Activated T-cell treated with anti-CD3 and anti-CD28 coated beads for 24 hours (primary cell): ENCODE measurements at places on chromosomes 12 and 14.

GRCh38 chr12:48973941-48974673 lies 2.6 kb upstream of the WNT10B start:
- no peak for DNase-seq

GRCh38 chr14:73386342-73386741 lies 72.0 kb downstream of the NUMB start:
- no peak for DNase-seq

DNA sequence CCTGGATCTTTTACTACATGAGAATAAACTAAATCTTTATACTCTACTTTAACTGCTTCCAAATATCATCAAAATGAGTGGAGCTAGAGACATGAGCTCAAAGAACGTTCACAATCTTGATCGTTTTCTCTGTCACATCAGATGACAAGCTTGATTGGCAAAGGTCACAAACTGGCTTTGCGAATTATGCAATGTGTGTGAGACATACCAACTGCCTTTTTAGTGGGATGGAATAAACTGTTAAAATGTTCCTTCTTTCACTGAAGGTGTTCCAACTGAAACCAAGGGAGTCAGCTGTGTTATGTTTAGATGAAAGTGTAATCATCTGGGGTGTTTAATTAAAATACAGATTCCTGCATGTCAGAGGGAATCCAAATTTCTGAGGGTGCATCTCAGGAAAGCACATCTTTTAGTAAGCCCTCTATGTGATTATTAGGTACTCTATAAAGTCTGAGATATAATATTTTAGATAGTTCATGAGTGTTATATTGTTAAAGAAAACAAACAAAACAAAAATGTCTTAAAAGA lies 21.9 kb downstream of the KITLG start:
- no peak for DNase-seq

- DNase-seq, result no peak
These were observed 5.1 kb downstream of the PKP2 start for GRCh38 chr12:32891526-32891925.

GRCh38 chr12:122150127-122150681 lies 23.8 kb downstream of the IL31 start:
- no peak for DNase-seq

- DNase-seq, result no peak
These were observed 29.2 kb downstream of the SPTB start for GRCh38 chr14:64850369-64851137.

GRCh38 chr14:75835737-75836136 lies 146.1 kb downstream of the TGFB3 start:
- DNase-seq, result no peak

- peak; percentile 16 for DNase-seq
These were observed 54.2 kb downstream of the C12orf42 start for GRCh38 chr12:103441437-103442181.

DNA sequence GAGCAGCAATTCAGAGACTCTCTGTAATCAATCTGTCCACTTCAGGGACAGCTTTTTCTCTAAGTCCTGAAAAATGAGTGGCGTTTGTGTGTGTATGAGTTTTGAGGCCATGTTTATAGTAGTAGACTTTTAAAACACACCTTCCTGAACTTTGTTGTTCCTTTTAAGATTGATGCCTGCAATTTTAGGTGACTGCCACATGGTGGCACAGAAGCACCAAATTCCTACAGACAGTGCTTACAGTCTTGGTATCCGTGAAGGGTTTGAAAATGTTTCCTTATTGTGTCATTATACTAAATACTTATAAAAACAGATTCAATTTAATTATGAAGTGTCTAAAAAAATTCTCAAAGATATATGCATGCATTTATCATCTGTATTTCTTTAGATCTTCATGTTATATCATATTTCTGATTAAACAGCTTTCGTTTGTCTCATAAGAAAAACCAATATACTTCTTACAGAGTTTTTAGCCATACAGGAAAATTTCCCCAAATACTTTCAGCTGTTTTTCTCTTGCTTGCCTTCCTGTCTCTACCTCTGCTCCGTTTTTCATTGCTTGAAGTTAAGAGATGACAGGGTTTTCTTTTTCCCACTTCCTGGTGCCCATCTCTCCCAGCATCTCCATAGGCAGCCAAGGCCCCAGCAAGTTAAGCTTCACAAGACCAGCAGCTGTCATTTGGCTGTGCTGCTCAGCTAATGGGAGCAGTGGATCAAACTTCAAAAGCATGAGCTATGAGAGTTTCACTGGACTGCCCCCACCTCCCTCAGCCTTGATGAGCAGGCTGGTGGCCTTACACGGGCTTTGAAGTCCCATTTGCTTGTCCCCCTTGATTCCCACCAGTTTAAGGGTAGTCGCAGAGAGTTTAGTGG lies 259.6 kb downstream of the AKAP6 start:
- DNase-seq, result no peak

DNA sequence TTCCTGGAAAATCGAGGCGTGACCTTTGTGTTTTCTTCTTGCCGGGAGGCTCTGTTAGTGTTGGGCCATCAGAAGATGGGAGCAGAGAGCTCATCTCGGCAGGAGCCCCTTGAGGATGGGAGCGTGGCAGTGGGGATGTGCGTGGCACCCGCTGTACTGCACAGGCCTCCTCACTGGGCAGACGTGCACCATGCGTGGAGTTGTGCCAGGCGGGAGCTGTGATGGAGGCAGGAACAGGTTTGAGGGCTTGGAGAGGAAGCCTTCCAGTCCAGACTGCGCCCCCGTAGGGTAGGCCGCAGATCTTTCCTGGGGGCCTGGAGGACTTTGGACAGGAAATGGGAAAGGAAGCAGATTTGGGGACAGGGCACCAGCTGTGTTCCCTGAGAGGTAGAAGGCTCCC lies 197.5 kb downstream of the TSPAN9 start:
- no peak for DNase-seq

- DNase-seq, result no peak
These were observed 238.3 kb downstream of the GALC start for GRCh38 chr14:87754520-87755223.

DNA sequence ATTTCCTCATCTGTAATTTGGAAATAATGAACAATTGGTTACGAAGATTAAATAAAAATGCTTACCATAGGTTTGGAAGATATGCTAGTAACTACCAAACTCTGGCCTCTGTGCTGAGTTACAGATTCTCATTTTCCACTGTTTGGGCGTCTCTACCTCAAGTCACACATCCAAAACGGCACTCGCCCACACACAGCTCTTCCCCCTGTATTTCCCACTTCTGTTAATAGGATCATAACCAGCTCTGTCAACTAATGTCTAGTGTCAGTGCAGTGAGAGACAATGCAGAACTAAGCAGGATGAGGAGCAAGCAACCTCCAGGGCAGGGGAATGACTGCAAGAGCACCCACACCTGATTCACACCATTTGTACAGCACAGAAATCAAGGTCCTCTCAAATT lies 10.9 kb upstream of the SYCP3 start:
- DNase-seq, result no peak

DNA sequence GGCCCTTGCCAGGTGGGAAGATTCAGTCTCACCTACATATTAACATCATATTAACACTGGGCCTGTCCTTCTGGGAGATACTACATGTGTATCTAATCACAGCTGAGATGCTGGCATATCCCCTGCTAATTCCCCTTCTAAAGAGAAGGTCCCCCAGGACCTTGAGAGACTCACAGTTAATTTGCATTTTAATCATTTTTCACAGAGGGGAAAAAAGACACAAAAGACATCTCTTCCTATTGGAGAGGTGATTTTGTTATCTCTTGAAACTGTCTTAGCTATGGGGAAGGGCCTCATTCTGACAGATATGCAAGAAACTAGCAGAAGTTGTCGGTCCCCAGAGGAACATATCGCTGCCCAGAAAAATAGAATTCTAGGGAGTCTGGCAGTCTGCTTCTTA lies 7.5 kb downstream of the C14orf132 start:
- DNase-seq, result no peak

DNA sequence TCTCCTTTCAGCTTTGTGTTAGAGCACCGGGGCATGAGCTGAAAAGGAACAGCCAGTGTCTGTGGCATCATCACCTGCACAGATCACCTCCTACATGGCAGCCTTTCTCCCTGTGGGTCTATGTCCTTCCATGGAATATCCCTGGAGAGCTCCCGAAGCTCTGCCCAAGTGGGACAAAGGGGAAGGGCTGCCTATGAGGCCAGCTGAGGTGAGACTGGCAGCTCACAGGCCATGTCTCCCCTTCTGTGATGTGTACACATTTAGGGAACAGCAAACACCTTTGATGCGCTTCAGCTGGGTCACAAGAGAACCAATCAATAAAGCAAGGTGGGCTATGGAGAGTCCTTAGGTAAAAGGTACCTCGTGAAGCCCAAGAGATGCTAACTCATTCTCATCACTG lies 4.1 kb downstream of the PROX2 start:
- no peak for DNase-seq

GRCh38 chr14:98899441-98899840 lies 372.6 kb downstream of the BCL11B start:
- no peak for DNase-seq

- DNase-seq, result no peak
These were observed 254.7 kb downstream of the IPO8 start for GRCh38 chr12:30440826-30441602.

GRCh38 chr12:26750531-26751175 lies 82.3 kb downstream of the ITPR2 start:
- DNase-seq, result no peak

GRCh38 chr14:100732766-100733100 lies 6.0 kb downstream of the DLK1 start:
- no peak for DNase-seq

GRCh38 chr14:91303091-91303923 lies 58.8 kb upstream of the GPR68 start:
- DNase-seq, result peak; percentile 56

- DNase-seq, result no peak
These were observed 95.4 kb upstream of the SLC38A4 start for GRCh38 chr12:46921048-46921763.

- no peak for DNase-seq
These were observed 434.1 kb downstream of the NOVA1 start for GRCh38 chr14:26163761-26164160.

DNA sequence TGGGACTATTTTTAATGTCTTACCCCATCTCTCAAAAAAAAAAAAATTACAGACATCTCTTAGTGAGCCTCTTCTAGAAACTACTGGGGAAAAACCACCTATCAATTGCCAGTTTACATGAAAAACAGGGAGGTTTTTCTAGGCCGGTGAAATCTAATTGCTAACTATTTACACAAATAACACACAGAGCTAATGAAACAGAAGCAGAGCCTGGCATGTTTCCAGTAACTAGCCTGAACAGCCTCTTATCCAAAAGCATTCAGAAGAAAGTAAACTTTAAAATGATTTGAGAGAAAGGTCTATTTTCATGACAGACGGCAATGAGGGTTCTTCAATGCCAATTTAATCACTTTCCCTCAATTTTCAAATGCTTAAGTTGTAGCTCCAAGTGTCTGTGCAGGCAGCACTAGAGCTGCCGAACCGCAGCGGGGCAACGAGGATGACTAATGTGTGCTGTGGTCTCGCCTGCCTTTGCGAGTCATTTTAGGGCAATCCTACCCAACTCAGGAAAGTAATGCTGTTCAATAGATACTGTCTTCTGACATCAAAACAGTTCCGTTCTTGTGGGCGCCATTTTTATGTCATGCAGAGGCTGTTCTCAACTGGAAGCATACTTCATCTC lies 84.6 kb downstream of the SETD3 start:
- peak; percentile 11 for DNase-seq

- DNase-seq, result no peak
These were observed 279.9 kb upstream of the FAR2 start for GRCh38 chr12:28869197-28869596.

- no peak for DNase-seq
These were observed 199.6 kb upstream of the CNOT2 start for GRCh38 chr12:70043490-70044138.

DNA sequence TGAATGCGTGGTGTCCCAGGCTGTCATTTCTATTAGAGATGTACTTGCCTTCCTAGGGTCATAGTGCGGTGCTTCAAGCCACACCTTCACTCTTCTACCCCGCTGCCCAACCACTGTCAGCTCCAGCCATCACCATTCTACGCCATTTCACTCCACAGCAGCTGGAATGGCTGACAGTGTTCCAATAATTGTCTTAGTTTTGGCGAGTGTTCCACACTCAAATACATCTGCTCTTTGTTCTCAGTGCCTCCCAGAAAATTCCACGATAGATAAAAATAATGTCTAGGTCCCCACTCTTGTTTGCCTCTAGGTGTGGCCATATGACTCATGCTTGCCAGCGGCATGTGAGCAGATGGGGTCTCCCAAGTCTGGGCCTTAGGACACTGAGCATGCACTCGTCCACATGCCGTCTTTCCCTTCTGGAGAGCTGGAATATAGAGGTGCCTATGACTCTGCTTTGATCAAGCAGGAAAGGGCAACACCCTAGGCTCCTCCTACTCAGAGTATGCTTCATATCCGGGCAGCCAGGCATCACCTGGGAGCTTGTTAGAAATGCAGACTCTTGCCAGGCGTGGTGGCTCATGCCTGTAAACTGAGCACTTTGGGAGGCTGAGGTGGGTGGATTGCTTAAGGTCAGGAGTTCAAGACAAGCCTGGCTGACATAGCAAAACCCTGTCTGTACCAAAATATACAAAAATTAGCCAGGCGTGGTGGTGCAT lies 163.0 kb downstream of the BRMS1L start:
- no peak for DNase-seq

GRCh38 chr12:71029302-71029701 lies 108.8 kb upstream of the PTPRR start:
- DNase-seq, result no peak

DNA sequence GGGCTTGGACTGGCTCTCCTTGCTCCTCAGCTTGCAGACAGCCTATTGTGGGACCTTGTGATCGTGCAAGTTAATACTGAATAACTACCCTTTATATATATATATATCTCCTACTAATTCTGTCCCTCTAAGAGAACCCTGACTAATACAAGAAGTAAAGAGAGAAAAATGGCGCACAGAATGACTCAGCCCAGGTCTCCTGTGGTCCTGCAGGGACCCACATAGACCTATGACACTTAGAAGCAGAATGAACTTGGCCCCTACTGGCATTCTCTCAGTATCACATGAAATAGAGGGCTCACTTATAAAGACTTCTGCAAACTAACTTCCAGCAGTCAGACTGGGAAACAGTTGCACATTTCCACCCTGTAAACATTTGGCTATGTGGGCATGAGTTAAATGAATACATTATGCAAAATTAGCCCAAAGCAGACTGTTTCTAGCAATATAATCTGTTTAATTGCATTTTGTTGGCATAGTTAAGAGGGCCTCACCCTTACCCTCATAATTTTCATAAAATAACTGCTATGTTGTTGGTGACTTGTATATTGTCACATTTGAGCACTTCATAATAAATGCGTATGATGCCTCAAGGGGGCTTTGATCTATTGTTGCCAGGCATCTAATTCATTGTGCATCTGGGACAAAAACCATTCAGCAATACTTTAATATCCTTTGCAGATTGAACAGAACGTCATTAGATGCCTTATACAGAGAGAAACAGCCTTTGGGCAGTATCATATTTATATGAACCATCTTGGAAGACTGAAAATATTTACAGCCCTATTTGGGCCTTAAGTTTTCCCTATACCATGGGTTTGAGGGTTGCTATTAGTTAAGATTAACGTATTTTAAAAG lies 349.7 kb upstream of the DIO2 start:
- DNase-seq, result no peak

GRCh38 chr12:132783917-132784531 lies 22.4 kb upstream of the ANKLE2 start:
- DNase-seq, result no peak

- DNase-seq, result no peak
These were observed 4.7 kb downstream of the PSMC6 start for GRCh38 chr14:52711666-52712065.

- DNase-seq, result no peak
These were observed 40.0 kb upstream of the NAP1L1 start for GRCh38 chr12:76124456-76124855.

GRCh38 chr14:88882236-88882635 lies 57.8 kb downstream of the TTC8 start:
- no peak for DNase-seq

- DNase-seq, result no peak
These were observed 84.6 kb upstream of the NAV3 start for GRCh38 chr12:77746096-77746495.
